ENCODE measurements at places on chromosomes 2 and 18.

DNA sequence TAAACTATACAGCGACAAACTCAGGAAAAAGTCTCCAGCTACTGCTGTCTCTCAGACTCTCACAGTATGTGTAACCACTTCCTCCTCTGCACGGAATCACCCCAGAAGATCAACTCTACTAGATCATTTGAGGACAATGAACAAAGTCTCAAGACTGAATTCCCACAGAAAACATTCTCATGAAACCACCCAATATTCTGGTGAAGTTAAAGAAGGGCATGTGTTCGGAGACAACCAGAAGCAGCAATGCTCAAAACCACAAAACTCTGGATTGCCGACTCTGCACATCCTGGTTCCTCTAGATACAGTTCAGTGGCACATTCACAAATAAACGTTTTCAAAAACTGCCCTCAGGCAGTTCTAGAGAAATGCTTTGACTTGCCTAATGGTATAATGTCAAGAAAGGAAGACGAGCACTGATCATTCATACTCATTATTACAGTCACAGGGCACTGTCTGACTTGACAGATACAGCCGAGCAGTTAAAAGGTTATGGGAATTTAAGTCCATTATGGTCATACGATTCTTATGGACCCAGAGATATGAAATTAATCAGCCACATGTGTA lies 91.9 kb upstream of the STK17B start:
- no peak for DNase-seq

- DNase-seq, result no peak
These were observed 84.4 kb upstream of the CAVIN2 start for GRCh38 chr2:191931329-191931728.

GRCh38 chr18:5238371-5238976 lies 41.4 kb upstream of the AKAIN1 start:
- DNase-seq, result no peak

GRCh38 chr2:105399207-105399861 lies 483 bp upstream of the FHL2 start:
- DNase-seq, result no peak

DNA sequence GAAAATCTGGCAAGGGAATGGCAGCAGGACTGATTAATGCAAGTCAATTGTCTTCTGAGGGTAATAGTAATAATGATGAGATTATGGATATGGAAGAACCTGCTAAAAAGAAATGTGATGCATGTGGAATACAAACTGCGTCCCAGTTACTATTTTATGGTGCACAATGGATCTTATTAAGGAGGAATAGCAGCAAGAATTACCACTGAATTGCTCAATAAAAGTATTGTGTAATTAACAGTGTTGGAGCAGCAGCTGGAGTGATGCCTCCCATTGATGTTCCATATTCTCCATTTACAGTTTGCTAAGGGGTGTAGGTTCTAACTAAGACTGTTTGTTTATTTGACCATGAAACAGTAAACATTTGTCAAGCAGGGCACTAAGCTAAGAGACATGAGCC lies 167.9 kb downstream of the HRH4 start:
- no peak for DNase-seq

DNA sequence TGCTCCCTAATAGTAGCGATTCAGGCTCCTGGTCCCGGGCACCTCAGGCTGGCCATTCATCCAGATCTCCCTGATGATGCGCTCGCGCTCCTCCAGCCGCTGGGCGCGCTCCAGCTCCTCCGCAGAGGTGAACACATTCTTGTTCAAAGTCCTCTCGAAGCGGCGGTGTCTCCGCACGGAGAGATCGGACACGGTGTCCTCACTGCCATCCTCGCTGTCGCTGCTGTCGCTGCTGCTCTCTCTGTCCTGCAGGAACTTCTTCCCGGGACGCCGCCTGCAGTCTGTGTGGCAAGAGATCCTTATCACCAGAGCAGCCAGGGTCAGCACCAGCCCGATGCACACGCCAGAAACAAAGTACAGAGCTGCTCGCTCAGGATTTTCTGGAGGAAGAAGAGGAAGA lies 67.5 kb downstream of the EVA1A start:
- no peak for DNase-seq

- no peak for DNase-seq
These were observed 77.6 kb downstream of the PDE1A start for GRCh38 chr2:182349268-182349667.

GRCh38 chr2:152613235-152613634 lies 104.0 kb downstream of the PRPF40A start:
- DNase-seq, result no peak

DNA sequence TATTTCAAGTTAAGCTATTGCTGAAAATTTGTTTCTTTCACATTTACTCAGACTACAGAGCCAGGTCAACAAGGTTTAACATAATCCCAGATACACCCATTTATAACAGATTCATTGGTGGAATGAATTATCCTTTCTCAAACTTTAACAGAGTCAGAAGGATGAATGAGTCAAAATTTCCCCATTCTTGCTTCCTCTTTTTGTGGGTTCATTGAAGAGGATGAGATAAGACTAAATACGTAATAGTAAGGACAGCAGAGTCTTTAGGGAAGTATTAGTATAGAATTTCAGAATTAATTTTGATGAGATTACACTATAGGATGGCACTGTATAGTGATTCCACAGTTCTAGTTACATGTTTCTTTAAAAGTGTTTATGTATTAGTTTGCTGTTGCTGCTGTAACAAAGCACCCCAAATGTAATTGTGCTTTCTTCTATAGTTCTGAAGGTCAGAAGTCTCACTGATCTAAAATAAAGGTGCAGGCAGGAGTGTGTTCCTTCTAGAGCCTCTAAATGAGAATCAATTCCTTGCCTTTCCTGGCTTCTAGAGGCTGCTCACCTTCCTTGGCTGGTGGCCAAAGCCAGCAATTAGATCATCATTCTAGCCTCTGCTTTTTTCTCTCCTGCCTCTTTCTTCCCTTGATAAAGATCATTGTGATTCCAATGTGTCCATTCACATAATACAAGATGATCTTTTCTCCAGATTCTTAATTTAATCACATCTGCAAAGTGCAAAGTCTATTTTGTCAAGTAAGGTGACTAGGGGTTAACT lies 309.3 kb upstream of the PIK3C3 start:
- DNase-seq, result no peak

DNA sequence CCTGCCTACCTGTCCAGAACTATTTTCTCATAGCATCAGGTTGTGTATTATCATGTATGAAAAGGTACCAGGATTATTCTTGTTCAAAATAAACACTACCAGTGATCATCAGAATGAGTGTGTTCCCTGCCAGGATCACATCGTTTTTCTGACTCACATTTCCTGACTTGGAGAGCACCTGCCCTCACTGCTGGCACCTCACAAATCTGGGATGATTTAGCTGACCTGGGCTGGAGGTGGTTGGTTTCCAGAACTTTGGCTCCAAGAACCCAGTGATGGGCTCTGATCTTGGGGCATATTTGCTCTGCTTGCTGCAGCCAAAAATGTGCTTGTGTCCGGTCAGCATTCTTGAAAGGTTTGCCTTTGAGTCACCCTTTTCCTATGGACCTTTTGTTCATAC lies 836.3 kb upstream of the ACVR2A start:
- no peak for DNase-seq

GRCh38 chr18:4605212-4605611 lies 150.1 kb upstream of the DLGAP1 start:
- DNase-seq, result no peak

DNA sequence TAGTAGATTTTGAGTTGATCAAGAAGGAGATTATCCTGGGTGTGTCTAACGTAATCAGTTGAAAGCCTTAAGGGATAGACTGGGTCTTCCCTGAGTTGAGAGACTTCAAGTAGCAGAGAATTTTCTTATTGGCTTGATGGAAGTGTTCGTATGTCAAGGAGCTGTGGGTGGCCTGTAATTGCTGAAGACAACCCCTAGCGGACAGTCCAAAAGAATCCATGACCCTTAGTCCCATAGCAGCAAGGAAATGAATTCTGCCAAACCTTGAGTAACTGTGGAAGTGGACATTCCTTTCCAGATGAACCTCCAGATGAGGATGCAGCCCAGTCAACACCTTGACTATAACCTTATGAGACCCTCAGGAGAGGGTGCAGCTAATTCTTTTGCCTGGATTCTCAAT lies 786.3 kb downstream of the SOCS6 start:
- DNase-seq, result no peak

DNA sequence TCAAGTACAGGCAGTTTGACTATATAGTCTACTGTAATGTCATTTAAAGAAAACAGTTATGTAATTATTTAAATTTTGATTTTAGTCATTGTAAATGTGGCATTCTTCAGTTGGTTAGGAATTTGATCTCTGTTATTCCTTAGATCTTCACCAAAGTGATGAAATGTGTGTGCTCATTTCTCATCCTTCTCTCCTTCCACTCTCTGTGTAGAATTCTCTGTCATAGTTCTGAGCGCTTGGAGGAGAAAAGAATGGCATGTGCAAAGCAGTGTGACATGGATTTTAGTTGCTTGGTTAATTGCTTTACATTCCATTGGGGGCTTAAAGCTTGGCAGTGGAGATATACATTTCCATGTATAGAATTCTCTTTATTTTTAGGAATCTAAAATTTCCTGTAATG lies 14.8 kb downstream of the PIK3C3 start:
- no peak for DNase-seq

GRCh38 chr2:207284556-207285472 lies 119.1 kb upstream of the KLF7 start:
- DNase-seq, result no peak

GRCh38 chr2:120279708-120280107 lies 27.1 kb downstream of the RALB start:
- no peak for DNase-seq

- DNase-seq, result no peak
These were observed 36.8 kb upstream of the EML4 start for GRCh38 chr2:42132191-42132965.

- peak; percentile 46 for DNase-seq
These were observed 543.0 kb upstream of the TNP1 start for GRCh38 chr2:217402761-217403383.

DNA sequence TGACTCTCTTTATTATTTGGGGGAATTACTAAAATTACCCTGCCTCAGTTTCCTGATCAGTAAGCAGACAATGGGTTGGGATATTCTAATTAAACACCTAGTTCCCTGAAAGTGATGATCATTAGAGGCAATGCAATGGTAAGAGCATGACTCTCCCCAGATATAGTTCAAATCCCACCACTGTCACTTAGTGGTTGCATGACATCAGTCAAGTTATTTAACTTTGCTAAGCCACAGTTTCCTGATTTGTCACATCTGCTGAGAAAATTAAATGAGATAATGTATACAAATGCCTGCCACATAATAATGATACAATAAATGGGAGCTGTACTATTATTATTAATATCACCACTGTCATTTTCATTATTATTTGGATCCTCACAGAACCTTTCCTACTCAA lies 29.9 kb downstream of the ZEB2 start:
- DNase-seq, result no peak

- no peak for DNase-seq
These were observed 458.4 kb downstream of the TMX3 start for GRCh38 chr18:68256418-68257067.

DNA sequence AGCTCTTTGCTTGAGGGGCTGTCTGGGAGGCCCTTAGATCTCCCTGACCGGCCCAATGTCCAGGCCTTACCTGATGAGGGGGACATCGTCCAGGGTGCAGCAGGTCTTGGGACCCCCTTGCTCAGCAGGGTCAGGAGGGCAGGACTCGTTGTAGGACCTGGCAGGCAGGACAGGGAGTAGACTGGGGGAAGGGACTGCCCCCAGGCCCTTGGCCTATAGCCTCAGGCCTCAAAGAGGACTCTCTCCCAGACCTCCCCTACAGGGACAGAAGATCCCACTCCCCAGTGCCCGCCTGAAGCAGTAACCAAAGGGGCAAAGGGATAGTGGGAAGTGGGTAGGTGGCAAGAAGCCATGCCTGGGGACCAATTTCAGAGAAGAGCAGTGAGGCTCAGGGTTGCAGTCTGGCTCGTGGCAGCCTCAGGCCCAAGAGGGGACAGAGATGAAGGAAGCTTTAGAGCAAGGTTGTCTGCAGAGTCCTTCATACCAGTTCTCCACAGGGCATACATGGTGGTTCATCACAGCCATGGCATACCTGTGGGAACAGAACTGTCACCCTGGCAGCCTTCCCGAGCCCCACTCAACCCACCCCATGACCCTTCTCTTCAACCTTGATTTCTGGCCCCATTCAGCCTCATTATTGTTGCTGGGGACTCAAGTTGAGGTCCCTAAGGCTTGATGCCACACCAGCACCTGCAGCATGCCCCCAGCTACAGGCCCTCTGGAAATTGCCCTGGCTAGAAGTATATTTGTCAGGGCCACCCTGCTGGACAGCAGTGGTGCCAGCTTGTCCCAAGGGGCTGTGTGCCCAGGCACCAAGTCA lies 1.3 kb downstream of the TMEM150A start:
- DNase-seq, result no peak
